ENCODE measurements at places on chromosomes 2 and 18.

- no peak for DNase-seq
Observed at GRCh38 chr2:217096474-217097225, 236.8 kb upstream of the TNP1 start.

DNA sequence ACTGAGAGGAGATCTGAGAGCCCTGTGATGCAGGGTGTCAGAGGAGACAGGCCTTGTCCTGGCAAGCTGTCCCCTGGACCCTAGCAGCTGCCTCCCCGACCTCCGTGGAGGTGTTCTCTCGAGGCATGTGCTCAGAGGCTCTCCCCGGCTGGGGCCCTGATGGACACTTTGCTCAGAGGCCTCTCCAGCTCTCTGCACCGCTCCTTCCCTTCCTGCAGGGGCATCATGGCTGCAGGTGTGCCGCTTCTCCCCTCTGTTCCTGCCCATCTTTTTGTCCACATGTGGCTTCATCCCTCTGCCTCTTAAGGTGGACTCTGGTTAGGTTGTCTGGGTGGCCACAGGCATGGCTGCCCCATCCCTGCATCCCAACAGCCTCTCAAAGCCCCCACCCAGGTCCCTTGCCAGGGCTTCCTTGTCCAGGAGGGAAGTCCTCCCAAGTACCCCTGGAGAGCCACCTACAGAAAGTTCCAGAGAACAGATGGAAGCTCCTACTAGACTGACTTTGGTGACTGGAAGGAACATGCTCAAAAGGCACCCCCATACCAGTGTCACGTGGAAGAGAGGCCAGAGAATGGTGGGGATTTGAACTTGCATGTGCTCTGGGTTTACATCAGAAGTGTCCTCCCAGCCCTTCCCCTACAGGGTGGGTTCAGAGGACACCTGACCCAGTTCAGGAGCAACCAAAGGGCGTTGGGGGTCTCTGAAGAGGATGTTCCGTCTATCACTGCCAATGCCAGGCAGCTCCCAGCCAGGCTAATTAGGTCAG, 120.4 kb downstream of the KLHL29 start:
- no peak for DNase-seq

GRCh38 chr2:46297546-46298271, 502 bp downstream of the EPAS1 start:
- DNase-seq = no peak

GRCh38 chr2:64655018-64655664, 1.4 kb upstream of the SERTAD2 start:
- no peak for DNase-seq

- DNase-seq = no peak
Observed at GRCh38 chr18:9803698-9804516, 81.9 kb upstream of the TXNDC2 start.

GRCh38 chr2:144268036-144268678, 251.8 kb downstream of the ZEB2 start:
- DNase-seq = no peak

DNA sequence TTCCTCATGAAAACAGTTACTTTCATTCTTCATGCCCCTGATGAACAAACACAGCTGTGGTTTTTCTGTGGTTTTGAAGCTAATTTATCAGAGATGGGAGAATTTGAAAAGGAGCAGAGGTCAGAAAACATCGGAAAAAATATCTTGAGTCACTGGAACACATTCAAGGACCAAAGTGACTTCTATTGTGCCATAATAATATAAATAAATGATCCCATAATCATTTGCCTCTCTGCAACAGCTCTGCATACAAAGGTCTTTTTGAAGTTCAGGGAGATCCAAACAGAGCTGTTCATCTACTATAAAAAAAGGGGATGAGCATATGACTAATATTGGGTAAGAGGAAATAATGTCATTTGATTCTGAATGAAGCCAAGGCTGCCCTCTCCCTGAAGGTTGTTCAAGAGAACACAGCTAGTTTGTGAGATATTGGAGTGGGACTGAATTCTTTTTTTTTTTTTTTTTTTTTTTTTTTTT, 201.3 kb upstream of the GALNT5 start:
- no peak for DNase-seq

GRCh38 chr18:48946329-48946835, 4.4 kb downstream of the SMAD7 start:
- DNase-seq = no peak

- DNase-seq = no peak
Observed at GRCh38 chr18:44374966-44375365, 305.7 kb upstream of the SETBP1 start.

DNA sequence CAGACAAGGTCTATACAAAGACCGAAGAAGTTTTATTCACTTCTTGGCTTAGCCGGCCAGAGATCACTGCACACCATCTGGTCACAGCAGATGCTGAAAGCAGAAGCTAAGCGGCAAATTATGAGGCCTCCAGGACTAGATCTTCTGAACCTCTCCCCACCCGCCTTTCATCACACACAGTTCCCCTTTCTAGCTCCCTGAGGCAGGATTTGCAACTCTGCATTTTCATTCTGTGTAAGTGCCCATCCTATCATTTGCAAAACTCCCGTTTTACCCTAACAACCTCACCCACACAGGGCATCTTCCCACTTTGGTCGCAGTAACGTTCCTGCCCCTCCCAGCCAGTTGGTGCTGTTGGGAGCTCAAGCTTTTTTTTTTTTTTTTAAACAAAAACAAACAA, 3.1 kb upstream of the MOB1A start:
- DNase-seq = no peak
